Right hindlimb (tissue), 1 donor: ENCODE measurements at places on chromosomes 12 and 14.

DNA sequence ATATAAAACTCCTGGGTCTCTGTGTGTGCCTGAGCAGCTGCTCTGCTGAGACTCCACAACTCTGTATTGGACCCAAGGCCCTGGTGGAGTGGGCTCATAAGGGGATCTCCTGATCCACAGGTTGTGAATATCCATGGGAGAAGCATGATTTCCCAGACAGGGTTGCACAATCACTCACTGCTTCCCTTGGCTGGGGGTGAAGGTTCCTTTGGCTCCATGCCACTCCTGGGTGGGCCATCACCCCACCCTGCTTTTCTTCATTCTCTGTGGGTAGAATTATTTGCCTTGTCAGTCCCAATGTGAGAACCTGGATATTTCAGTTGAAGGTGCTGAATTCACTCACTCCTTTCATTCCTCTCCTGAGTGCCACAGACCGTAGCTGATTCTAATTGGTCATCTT, 205.2 kb upstream of the TMEM260 start:
- no peak for DNase-seq

GRCh38 chr12:54024127-54024526, 4.1 kb upstream of the HOXC6 start:
- no peak for DNase-seq

DNA sequence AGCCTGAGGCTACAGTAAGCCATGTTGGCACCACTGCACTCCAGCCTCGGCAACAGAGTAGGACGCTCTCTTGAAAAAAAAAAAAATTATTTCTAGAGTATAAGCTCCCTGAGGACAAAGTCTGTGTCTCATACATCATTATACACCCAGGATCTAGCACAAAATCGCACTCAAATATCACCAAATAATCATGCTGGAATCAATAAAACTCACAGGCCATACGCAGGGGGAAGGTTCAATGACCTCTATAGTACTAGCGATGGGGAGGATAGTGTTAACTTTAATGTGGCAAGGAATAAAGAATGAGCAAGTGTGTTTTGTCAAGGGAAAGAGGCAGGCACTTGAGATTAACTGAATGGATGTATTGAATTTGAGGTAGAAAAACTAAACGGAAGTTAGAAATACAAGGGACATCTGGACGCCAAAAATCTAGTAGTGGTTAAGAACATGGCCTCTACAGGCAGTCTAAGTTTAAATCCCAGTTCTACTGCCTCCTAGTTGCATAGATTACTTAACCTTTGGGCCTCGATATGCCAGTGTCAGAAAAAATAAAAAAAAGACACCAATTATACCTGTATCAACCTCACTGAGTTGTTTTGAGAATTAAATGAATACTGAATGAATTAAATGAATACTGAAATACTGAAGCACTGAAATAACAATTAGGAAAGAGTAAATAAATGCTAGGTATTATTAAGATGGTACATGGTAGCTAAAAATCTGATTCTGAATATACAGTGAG, 4.4 kb upstream of the AP4S1 start:
- DNase-seq: no peak

DNA sequence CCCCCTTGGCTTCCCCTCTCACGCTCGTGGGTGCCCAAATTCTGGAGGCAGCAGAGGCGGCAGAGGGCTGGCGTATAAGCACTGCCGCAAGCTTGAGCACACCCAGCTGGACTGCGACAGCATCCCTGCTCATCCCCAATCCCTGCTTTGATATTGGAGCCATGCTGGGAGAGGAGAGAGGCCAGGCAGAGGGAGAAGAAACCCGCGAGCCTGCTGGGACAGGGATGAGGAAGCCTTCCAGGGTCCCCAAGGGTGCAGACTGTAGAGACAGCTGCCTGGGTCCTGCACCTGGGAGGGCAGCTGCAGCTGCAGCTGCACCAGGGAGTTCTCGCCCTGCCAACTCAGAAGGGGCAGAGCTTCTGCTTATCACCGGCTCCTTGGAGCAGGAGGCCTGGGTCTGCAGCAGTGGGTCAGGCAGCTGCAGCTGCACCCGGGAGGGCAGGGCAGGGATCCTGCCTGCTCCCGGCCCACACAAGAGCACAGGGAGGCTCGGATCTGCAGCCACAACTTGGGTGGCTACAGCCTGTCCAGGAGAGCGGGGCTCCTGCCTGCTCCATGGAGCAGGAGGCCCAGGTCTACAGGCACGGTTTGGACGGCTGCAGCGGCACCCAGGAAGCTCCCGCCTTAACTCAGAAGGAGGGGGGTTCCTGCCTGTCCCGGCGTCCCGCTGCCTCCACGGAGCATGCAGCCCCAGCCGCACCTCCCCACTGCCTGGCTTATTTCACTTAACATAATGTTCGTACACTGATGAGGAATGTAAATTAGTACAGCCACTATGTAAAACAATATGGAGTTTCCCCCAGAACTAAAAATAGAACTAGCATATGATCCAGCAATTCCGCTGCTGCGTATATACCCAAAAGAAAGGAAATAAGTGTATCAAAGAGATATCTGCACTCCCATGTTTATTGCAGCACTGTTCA, 60.4 kb upstream of the SGPP1 start:
- peak; percentile 47 for DNase-seq

- DNase-seq: no peak
These were observed 120.7 kb upstream of the SLC38A2 start for GRCh38 chr12:46493150-46493833.

GRCh38 chr14:35386673-35387125, 17.9 kb downstream of the NFKBIA start:
- DNase-seq: no peak

- DNase-seq: no peak
These were observed 183.3 kb downstream of the RBM19 start for GRCh38 chr12:113782873-113783272.

- DNase-seq: no peak
These were observed 359.8 kb downstream of the PCNX1 start for GRCh38 chr14:71267007-71267513.

DNA sequence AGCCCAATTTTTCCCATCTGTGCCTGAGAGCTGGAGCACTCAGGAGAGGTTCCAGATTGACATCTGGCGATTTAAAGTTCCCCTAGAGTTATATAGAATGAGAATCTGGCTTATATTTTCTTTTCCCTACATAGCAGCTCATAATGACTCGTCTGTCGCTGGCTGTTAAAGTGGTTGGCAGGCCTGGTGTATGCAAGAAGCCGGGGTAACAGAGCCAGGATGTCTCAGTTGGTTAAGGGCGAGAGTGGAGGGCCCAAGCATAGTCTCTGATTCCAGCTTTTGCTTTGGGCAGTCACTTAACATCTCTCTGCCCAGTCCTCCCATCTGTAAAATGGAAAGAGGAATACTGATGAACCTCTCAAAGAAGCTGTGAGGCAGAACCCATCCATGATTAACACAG, 751.6 kb downstream of the NOVA1 start:
- DNase-seq: peak; percentile 25

GRCh38 chr14:85050180-85050579, 479.8 kb upstream of the FLRT2 start:
- no peak for DNase-seq

- no peak for DNase-seq
These were observed 12.2 kb upstream of the TUBA1A start for GRCh38 chr12:49200919-49201594.

GRCh38 chr12:88951860-88952561, 371.7 kb upstream of the KITLG start:
- DNase-seq: no peak

DNA sequence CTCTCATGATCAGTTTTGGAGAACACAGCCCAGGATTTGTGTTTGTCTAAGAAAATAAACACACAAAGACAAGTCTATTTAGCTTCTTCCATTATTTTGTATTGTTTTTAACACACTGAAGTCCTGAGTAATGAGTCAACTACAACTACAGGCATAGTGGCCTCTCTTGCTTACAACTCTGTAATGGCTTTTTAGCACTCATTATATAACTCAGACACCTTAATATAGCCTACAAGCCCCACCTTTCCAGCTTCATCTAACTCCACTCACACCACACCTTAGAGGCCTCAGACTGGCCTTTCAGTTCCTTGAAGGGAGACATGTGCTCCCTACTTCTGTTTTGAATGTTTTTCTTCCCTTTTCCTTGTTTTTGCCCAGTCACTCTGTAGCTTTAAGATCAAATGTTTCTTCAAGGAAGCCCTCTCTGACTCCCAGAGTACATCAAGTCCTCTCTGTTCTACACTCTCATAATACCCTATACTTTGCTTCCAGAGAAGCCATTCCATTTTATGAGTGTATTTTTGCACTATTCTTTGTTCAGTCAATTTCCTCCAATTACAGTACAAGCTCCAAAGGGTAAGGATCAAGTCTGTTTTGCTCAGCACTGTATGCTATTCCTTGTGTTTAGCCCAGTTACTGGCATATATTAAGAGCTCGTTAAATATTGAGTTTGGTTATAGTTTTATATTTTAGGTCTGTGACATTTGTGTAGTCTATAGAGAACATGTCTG, 233.6 kb upstream of the ARHGAP5 start:
- DNase-seq: no peak

DNA sequence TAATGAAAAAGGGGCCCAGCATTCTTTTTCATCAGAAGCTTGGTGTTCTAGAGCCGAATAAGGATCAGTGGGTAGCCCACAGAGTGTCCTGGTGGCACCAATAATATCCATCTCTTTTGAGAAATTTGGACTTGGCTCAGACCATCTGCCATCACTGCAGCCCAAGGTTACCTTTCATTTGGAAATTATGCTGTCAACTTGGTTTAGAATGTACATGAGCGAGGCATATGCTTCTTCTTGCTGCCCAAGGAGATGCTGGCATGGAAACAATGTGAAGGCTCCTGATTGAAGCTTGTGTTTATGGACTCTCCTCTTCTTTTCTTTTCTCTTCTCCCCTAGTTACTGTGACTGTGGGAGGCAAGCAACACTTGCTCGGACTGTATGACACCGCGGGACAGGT, 50.0 kb downstream of the GPHB5 start:
- DNase-seq: no peak

- DNase-seq: no peak
These were observed 356.6 kb downstream of the FUT8 start for GRCh38 chr14:65769151-65769550.

DNA sequence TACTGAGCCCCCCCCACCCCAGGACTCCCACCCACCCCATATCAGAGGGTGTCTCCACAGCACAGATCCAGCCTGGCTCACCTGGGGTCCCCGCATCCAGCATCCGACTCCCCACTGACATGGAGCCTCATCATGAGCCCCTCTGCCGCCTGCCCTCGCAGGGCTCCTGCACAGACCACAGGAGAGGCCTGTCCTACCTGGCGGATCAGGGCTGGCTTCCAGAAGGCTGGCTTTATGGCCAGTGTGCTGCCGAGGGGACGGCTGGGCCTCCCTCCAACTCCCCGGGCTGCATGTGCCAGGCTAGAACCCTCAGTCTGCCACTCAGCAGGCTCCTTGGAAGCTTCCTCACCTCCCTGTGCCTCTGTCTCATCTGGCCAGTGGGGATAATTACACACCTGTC, 119.0 kb downstream of the RFLNA start:
- no peak for DNase-seq

DNA sequence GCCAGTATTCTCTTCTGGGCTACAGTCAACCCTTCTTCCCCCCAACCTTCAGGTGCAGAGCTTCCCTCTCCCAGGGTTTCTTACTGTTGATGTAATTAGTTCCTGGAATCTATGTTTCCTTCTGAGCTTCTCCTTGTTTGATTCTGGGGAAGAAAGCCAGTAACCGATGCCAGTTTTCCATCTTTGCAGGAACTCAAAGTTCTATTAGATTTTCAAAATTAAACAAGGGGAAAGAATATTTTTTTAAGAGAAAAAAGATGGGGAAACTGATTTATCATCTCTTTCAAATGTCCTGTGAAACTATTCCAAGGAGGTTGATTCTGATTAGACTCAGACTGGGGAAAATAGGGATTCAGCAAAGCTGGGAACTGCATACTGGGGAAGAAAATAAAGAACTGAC, 17.9 kb upstream of the FAM234B start:
- DNase-seq: no peak
